ENCODE measurements at places on chromosomes 3 and 15.

DNA sequence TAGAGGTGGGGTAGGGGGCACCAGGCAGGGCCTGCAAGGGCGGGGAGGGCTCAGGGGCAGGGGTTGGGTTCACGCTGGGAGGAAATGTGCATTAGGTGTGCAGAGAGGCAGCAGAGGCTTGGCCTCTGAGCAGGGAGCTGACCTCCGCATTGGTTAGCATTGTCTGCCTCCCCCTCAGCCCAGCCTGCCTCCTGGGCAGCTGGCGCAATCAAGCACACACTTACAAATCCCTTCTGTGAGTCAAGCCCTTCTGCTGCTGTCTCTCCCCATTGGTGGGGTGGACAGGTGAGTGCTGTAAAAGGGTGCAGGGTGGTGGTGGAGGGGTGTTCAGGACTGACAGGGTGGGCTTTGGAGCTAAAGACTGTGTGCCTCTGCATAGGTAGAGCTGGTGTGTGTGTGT is 9.3 kb downstream of the LOXL1 start:
- DNase-seq: no peak

GRCh38 chr3:30779686-30780287 is 114.7 kb downstream of the GADL1 start:
- no peak for DNase-seq

GRCh38 chr3:39142067-39142466 is 11.3 kb downstream of the CSRNP1 start:
- DNase-seq: peak; percentile 41

GRCh38 chr15:77002954-77003912 is 8.3 kb downstream of the PSTPIP1 start:
- DNase-seq: no peak

DNA sequence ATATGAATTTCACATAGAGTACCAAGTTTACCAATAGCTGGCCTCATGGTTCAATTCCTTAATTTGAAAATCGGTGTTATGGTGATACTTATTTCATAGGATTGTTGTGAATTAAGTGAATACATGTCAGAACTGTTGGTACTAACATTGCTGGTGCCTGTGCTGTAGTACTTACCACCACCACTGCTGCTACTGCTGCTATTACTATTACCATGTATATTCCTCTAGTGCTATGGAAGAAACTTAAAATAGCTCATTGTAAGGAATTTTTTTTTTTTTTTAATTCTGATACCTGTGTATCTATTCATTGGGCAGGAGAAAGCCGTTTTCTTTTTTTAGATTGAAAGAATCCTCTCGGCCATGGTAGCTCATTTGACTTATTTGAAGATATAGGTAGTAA is 3.6 kb downstream of the FYTTD1 start:
- no peak for DNase-seq

GRCh38 chr15:81880833-81881232 is 165.0 kb downstream of the MEX3B start:
- DNase-seq: no peak

- no peak for DNase-seq
Observed at GRCh38 chr15:90271459-90272166, 6.1 kb downstream of the NGRN start.

DNA sequence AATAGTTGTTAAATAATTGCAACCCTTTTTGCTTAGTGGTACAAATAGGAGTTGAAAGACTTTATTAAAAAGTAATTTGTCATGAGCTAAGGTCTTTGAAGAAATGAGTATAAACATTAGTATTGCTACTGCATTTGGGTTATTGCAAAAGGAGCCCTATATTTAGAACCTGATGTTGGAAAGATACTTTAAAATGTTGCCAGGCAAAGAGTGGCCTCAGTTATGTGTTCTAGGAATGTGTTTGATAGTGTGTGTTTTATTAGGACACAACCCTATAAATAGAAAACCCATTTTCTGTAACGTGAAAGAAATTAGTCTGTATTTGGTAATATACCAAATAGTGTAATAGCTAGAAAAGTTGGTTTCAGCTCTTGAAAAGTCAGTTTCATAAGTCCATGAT is 10.7 kb downstream of the VPS8 start:
- DNase-seq: no peak

All from DMS153 (cell line).